ENCODE measurements at places on chromosomes 7 and 10.

- no peak for DNase-seq
Observed at GRCh38 chr10:33290321-33291052, 44.0 kb downstream of the NRP1 start.

GRCh38 chr10:26689399-26689798 lies 8.1 kb upstream of the PDSS1 start:
- DNase-seq, result no peak

GRCh38 chr10:69389827-69390490 lies 26.8 kb downstream of the TACR2 start:
- DNase-seq, result no peak

GRCh38 chr7:126211875-126212274 lies 1040.9 kb downstream of the GRM8 start:
- DNase-seq, result no peak

DNA sequence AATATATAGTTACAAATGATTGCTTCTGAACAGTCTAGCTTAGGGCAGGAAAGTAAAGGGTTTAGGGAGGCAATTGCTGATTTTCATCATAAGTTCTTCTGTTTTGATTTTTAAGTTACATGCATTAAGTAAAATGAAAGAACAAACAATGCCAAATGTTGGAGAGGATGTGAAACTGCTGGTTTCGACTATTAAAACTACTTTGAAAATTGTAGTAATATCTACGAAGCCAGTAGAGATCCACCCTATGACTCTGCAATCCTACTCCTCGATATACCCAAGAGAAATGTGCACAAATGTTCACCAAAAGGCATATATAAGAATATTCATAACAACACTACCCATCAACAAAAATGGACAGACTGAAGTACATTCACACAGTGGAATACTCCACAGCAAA lies 24.3 kb downstream of the PDZD8 start:
- no peak for DNase-seq
